Activated effector memory CD4-positive, alpha-beta T cell treated with anti-CD3 and anti-CD28 coated beads, Interleukin-2, amount 50 U/mL, for 16 hours (primary cell): ENCODE measurements at places on chromosomes 6 and 20.
A peak's percentile ranks its signal among the peaks of the same experiment; 100 is the strongest.

GRCh38 chr6:951399-952181 is 258.7 kb upstream of the EXOC2 start:
- no peak for DNase-seq

GRCh38 chr20:64058536-64058935 is 4.5 kb upstream of the TCEA2 start:
- no peak for DNase-seq

DNA sequence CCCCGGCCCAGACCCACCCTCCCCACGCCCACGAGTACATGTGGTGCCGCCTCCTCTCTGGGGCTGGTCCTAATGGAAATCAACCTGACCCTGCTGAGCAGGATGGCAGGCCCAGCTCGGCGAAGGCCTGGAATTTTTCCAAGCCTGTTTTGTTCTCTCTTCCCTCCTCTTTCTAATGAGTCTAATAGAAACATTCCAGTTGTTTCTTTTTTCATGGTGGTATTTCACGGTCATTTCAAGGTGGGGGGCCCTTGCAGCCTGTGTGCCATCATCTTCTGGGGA is 16.6 kb downstream of the SMOC2 start:
- DNase-seq = no peak

DNA sequence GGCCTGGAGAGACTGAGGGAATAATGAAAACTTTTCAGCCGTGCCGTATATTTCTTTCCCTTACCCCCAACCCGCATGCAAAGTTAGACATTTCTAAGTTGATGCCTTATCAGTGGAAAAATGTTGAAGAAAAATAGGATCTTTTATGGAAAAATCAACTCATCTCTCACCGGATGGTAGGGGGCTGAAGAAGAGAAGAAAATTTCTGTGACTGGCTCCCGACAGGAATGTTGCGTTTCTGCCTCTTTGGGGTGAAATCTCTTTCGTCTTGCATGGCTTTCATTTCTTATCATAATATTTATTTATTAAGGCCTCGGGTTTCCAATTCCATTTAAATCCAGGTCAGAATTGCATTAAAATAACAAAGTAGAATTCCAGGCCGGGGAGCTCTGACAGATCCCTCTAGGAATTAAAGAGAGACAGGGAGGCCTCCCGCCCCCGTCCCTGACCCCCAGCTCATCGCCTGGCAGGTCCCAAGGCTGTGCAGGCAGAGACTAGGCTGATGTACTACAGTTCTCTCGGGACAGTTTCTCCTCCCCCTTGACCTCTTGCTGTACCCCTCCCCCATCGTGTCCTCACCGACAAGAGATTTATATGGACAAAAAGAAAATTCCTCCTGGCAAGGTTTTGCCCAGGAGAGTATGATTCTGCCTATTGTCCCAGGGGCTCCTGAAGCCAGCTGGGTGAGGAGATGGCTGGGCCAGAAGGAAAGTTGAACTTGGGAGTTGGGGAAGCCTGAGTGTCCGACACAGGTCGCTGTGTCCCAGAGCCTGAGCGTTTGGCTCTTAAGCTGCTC is 1.3 kb downstream of the SCUBE3 start:
- DNase-seq = no peak

DNA sequence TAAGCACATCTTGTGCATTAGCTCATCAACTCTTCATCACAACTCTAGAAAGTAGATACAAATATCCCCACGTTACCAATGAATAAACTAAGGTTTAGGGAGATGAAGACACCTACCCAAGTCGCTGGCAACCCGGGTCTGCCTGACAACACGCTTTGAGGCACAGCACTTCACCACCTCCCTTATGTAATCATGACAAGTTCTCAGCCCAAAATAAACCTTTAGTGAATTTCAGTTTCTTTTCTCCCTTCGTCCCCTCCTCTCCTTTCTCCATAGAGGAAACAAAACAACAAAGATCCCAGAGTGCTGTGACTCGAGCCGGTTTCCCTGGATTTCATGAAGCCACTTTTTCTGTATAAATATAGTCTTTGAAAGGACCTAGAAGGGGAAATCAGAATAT is 105.4 kb downstream of the MAFB start:
- DNase-seq = no peak

GRCh38 chr6:97078791-97079190 is 154.3 kb downstream of the KLHL32 start:
- DNase-seq = no peak

GRCh38 chr6:5636210-5637030 is 370.3 kb downstream of the NRN1 start:
- no peak for DNase-seq

GRCh38 chr6:2970753-2971419 is 481 bp downstream of the SERPINB6 start:
- DNase-seq = peak; percentile 83

DNA sequence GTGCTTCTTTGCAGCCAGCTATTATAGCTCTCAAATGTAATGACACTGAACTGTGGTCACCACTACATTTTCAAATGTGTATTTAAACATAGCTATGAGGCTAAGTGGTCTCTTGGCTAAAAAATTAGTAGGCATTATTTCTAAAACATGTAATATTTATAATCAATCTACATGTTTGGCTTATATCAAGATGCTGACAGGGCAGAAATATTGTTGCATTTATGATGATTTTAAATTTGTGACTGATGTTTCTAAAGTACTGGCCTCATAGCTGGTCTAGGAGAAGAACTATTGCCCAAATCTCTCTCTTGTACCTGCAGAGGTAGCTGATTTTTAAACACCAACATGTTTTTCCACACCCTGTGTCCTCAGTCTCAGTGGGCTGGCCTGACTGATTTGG is 298.2 kb downstream of the PAX1 start:
- no peak for DNase-seq

GRCh38 chr6:18308070-18308735 is 43.9 kb upstream of the DEK start:
- no peak for DNase-seq

DNA sequence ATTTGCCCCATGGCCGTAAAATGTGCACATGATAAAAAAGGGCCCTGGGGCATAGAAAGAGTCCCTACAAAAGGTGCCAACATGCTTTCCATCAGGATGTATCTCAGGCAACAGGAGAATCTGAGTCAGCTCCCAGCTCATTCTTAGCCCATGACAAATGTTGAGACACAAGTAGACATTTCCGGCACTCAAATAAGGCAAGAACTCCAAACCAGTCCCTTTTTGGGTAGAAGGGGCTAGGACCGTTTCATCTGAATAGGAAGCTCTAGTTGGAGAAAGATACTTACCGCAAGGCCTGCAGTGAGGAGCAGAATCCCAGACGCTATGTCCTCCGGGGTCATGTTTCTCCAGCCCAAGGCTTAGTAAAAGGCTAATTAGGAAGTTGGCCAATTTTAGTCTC is 261.0 kb upstream of the RIN2 start:
- DNase-seq = no peak

GRCh38 chr6:43984442-43985321 is 142.6 kb downstream of the MRPL14 start:
- DNase-seq = no peak

DNA sequence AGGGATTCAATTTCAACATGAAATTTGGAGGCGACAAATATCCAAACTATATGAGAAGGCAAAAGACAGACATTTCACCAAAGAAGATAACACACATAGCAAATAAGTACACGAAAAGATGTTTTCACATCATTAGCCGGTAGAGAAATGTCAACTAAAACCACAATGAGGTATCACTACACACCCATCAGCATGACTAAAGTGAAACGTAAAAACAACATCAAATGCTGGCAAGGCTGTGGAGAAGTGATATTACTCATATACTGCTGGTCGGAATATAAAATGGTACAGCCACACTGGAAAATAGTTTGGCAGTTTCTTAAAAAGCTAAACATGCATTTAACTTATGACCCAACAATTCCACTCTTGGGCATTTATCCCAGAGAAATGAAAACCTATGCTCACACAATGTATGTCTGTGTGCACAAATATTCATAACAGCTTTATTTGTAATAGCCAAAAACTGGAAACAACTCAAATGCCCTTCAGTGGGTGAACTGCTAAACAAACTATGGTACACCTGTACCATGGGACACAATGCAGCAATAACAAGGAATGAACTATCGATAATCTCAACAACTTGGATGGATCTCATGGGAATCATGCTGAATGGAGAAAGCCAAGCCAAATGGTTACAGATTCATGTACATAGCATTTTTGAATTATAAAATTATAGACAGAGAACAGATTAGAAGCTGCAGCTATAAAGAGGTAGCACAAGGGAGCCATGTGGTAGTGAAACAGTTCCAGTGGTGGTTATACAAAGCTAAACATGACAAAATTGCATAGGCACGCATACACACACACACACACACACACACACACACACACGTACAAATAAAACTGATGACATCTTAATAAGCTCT is 8.6 kb downstream of the ADAT2 start:
- no peak for DNase-seq

GRCh38 chr6:144248476-144249301 is 36.4 kb upstream of the UTRN start:
- DNase-seq = no peak

DNA sequence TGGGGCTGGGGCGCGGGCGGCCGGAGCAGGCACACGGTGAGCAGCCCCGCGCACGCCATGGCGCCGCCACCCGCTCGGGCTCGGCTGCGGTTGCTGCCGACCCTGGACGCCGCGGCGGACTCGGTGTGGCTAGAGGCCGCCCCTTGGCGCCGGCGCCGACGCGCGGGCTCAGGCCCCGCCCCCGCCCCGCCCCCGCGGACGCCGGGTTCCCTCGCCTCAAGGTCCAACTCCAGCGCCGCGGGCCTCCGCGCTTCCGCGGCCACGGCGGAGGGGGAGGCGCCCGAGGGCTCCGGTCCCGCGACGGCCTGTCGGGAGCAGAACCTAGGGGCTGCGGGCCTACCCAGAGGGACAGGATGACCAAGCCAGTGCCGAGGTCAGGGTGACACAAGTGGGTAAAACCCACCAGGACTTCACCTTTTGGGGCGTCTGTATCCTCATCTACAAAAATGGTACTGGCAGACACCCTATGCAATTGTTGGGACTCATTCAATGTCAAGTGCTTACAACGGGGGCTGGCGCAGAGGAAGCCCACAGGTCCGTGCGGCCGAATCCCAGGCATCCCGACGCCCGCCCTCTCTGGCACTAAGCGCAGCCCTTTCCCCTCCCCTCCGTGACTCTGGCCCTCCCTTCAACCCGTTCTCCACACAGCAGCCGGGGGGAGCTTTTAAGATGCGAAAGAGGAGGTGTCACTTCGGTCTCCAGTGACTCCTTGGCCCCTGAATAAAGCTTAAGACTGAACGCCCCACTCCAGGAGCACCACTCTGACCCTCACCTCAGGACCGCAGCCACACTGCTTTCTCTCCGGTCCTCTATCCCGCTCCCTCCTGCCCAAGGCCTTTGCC is at the start of gene NECAB3:
TSS of gene NECAB3 (minus strand) at position 135 of the 842 bp plus-strand sequence. CDS start at position 59, 76 bp downstream.
- DNase-seq = peak; percentile 88

DNA sequence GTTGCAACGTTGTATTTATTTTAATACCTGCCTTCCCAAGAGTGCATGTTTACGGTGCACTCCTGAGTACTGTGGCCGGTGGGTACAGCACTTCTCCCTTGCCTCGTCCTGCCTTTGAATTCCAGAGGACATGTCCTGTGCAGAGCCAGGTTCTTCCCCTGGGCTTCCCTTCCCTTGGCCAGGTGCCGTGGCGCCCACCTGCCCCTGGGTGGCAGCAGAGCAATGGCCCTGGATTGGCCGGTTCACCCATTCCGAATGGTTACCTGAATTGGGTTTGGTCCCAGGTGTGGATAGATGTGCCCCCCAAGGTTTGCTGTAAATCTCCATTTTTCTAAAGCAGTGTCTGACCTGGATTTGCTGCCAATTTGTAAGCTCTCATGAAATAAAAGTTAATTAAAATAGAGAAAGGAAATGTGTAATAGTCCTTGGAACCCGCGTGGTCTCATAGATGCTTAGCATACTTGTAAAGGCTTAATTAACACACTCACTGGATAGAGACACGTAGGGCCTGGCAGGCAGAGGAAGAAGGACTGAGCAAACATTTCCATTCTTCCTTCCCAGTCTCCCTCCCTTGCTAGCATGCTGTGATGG is 40.6 kb downstream of the DTD1 start:
- DNase-seq = no peak

DNA sequence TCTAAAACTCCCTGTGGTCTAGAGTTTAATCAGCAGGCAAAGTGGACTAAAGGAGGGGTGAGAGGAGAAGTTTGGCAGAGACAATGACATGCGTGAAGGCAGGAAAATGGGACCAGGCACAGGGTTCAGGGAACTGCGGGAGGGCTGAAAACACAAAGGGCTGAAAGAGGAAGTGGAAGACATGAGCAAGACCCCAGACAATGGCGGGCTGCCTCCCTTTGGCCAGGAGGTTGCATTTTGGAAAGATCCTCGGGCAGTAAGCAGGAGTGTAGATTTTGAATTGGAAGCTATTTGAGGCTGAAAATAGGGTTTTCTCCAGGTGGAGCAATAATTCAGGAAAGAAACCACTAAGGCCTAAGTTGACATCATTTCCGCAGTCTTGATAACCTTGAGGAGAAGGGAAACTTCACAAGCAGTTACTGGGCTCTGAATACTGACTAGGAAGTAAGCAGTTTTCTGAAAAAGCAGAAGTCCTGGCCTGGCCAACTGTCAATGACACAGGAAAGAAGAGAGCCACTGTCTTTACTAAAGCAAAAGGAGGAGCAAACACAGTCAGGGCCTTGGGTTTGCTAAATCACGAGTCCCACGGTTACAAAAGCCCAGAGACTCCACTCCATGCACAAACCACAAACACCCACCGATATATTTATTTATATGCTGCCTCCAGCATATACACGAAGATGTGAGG is 3.4 kb downstream of the LY86 start:
- DNase-seq = no peak

GRCh38 chr6:88360203-88360797 is 194.2 kb upstream of the CNR1 start:
- DNase-seq = no peak

- no peak for DNase-seq
Observed at GRCh38 chr20:19129976-19130612, 82.3 kb upstream of the SLC24A3 start.
